ENCODE measurements at places on chromosomes 11 and 22. TPM values are rescaled to one million over a fixed set of nuclear protein-coding genes. Genes with fewer than 3 reads are reported as not detected.

DNA sequence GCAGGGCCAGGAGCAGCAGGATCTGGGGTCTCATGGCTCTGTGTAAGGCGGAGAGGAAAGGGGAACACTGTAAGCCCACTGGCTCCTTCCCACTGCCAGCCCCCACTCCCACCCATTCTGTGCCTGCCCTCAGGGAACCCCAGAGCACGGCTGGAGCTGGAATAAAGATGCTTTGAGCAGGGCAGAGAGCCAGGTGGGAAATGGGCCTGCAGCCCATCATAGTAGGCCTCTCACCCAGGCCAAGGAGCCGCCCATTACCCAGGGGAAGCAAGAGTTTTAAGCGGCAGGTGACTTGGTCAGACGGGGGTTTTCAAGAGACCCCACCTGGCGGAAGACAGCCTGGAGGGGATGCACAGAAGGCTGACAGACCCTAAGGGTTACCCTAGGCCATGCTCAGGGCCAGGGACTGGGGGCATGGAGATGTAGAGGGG is 4.6 kb downstream of the LRRC32 start:
- DNase-seq, result no peak

GRCh38 chr11:67429038-67429668 is 859 bp downstream of the RPS6KB2 start:
- no peak for DNase-seq

The EXPH5 gene
- 8.4 TPM for total RNA-seq

The SUSD2 gene
- total RNA-seq, result 2.1 TPM

- DNase-seq, result no peak
These were observed 1.2 kb upstream of the APOBEC3C start for GRCh38 chr22:39012533-39013511.

DNA sequence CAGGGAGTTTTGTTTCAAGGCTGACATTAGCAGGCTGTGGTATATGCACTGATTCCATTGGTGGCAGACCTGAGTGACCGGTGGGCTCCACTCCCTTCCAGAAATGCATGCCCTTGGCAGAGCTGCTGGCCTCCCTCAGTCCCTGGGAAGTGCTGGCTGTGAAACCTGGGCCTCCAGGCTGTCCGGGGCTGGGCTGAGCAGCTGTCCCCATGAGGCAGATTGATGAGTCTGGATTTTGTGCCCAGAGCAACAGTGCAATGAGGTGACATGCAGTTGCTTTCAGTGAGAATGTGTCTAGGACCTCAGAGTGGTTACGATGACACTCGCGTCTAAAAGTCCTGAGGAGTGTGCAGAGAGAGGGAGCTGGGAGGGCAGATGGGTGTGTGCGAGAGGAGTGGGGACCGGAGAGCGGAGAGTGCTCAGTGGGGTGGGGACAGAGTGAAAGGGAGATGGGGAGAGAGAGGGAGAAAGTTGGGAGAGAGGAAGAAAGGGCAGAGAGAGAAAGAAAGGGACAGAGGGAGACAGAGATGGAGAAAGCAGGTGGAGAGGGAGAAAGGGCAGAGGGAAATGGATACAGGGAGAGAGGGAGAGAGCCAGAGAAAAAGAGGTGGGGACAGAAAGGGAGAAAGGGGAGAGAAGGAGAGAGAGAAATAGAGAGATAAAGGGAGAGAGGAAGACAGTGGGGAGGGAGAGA is 978.3 kb downstream of the BRD1 start:
- DNase-seq, result no peak

GRCh38 chr11:91804042-91804441 is 420.6 kb upstream of the FAT3 start:
- DNase-seq, result peak; percentile 77

DNA sequence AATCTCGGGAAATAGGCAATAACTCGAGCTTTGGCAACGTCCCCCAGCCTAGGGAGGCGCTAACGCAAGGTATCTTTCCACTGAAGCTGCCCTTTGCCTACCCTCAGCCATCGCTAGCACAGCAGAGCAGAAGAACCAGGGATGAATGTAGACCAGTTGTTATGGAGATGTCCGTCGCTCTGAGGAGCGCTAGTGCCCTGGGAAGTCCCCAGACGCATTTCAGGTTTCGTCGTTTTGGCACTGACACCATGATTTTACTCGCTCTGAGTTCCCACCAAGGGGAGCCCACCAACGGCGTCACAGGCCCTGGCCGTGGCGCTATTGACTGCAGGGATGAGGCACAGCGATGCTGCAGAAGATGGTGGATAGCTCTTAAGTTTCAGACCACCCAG is 22.7 kb upstream of the BDNF start:
- peak; percentile 62 for DNase-seq

DNA sequence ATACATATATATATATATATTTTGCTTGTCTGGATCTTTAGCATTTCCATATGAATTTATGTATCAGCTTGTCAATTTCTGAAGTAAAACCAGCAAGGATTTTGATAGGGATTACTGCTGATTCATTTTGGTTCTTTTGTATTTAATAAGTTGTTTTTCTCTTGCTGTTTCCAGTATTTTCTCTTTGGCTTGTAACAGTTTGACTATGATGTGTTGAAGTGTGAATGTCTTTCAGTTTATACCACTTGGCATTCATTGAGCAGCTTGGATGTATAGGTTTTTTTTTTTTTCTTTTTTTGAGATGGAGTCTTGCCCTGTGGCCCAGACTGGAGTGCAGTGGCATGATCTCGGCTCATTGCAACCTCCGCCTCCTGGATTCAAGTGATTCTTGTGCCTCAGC is 12.4 kb downstream of the LDHAL6A start:
- no peak for DNase-seq

The ZBTB44 gene
- 102 TPM for total RNA-seq

The BLID gene
- total RNA-seq, result not detected

DNA sequence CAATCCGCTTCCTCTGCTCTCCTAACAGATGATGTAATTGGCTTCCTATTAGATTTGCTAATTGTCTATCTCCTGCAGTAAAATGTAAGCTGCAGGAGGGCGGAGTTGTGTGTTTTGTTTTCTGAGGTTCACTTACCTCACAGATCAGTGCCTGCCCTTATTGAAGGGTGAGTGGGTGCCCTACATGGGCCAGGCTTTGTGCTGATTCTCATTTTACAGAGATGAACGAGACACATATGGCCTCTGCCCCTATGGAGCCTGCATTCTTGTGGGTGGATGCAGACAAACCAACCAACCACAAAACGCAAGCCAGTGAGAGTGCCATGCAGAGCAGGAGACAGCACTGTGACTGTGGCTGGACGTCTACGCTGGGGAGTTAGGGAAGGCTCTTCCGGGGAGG is 9.9 kb downstream of the TESMIN start:
- no peak for DNase-seq

DNA sequence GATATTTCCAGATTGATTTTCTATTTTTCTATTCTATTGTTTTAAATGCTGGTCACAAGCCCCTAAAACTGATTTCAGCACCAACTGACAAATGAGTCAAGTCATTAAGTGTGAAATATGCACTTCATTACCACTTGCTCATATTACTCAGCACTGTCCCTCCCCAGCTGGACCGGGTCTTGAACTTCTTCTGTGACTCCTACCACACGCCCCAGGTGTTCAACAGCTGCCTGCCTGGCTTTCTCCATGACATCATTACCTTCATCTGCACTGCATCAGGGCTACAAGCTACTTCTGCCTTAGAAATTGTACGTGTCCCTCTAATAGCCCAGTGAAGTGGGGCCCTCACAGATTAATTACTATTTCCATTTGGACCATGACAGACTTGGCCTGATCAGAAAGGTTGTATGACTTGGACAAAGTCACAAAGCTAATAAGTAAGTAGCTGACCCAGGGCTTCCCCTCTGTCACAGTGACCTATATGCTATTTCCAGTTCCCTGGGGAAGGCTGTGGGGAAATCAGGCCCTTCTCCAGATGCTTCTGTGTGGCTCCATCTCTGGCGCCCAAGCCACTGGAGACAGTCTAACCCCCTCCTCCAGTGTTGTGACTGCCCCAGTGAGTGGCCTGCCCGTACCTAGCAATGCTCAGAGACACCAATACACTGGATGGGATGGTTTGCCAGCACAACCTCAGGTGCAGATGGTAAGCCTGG is 18.1 kb downstream of the TBC1D10A start:
- no peak for DNase-seq

The FLRT1 gene
- 0.54 TPM for total RNA-seq

The CCDC116 gene
- total RNA-seq, result not detected

- DNase-seq, result peak; percentile 81
These were observed 7.7 kb downstream of the BLID start for GRCh38 chr11:122108192-122108799.

- no peak for DNase-seq
These were observed 34.7 kb downstream of the CHRDL2 start for GRCh38 chr11:74696500-74696899.

GRCh38 chr11:132604431-132604830 is 927.9 kb downstream of the OPCML start:
- no peak for DNase-seq

- DNase-seq, result no peak
These were observed 62.5 kb downstream of the DGCR2 start for GRCh38 chr22:19059481-19060278.

GRCh38 chr11:92399705-92400104 is 175.1 kb downstream of the FAT3 start:
- DNase-seq, result peak; percentile 49

GRCh38 chr11:117907276-117908108 is 21.7 kb downstream of the TMPRSS13 start:
- DNase-seq, result peak; percentile 85

DNA sequence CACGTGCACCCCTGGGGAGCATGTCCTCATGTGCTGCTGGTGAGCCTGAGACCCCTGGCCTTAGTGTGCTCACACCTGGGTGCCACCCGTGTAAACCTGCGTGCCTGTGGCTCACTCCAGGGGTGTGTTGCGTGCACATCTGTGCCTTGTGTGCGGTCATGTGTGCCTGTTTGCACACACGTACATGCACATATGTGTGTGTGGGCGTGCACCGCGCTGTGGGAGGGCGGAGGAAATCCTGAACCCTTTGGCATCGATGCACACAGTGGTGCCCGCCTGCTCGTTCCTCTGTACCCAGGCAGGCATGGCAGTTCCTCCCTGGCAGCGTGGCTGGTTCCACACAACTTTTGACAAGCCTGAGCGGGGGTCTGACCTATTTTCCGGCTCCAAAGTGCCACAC is 1181.9 kb downstream of the BRD1 start:
- no peak for DNase-seq

DNA sequence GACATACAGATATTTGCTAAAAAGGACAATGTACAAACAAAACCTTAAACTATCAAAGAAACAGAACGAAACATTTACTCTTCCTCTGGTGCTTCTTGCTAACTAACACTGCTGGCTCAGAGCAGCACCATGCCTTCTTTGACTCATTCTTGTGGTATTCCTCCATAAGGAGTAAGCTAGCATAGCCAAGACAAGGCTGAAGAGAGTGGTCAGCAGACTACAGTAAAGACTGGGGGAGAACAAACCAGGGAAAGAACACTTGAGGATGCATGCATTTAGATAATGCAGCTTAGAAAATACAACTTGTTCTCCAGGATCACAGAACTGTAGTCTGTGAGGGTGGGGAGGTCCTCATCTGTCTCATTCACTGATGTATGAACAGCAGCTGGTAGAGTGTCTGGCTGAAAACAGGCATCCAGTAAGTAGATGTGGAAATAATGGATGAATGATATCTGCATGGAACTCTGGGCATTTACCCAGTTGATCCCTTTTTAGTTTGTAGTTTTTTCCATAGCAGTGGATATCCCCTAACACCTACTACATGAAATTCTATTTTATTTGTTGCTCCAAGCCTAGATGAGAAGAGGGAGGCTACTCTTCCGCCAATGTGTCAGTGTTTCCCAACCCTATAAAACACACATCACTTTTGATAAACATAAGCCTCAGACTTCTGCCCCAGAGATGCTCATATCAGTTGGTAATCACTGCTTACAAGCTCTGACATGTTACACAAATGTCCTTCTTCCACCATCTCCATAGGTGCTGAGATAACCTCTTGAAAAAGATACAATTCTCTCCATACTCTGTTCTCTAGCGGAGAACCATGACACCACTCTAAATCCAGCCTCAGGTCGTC is 7.3 kb downstream of the SNX19 start:
- no peak for DNase-seq

GRCh38 chr11:111438168-111438567 is 59.1 kb upstream of the POU2AF1 start:
- no peak for DNase-seq

GRCh38 chr22:31080164-31080847 is 812 bp upstream of the SMTN start:
- DNase-seq, result peak; percentile 16

The GALNT18 gene
- 12.2 TPM for total RNA-seq

DNA sequence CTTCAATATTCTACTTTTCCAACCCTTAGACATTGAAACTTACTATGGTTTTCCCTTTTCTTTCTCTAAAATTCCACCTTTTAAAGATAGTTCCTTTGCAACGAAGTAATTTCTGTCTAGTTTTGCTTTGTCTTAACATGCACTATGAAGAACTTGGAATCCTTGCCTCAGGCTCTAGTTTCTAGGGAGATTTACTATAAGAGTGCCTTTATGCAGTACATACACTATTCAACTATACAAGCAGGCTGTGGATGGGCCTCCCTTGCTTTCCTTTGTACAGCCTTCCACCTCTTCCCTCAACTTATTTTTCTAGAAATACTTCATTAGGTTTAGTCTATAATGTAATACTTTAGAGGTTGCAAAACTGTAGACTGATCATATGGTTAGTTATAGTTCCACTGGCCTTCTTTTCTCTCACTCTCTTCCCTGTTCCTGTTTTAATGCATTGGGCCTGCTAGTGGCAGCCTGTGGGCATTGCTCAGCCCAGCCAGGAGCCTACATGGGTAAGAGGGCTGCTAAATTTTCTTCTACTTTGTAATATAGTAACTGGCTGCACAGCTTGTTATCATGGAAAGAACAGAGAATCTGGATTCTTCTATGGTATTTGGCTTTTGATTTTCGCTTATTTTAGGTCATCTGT is 100.2 kb downstream of the C11orf87 start:
- DNase-seq, result no peak

The OR5AK2 gene
- not detected for total RNA-seq

- peak; percentile 83 for DNase-seq
These were observed 55.2 kb downstream of the PANX1 start for GRCh38 chr11:94183886-94184264.

- no peak for DNase-seq
These were observed 534.9 kb downstream of the SOX6 start for GRCh38 chr11:15821451-15821850.

The RBMXL2 gene
- total RNA-seq, result not detected

The CRYBA4 gene
- total RNA-seq, result not detected

- peak; percentile 92 for DNase-seq
These were observed 26.2 kb downstream of the TCP11L1 start for GRCh38 chr11:33065445-33066178.

The MS4A3 gene
- not detected for total RNA-seq

The CDC42BPG gene
- 11.6 TPM for total RNA-seq

GRCh38 chr11:117511931-117512539 is 184.4 kb downstream of the CEP164 start:
- no peak for DNase-seq

DNA sequence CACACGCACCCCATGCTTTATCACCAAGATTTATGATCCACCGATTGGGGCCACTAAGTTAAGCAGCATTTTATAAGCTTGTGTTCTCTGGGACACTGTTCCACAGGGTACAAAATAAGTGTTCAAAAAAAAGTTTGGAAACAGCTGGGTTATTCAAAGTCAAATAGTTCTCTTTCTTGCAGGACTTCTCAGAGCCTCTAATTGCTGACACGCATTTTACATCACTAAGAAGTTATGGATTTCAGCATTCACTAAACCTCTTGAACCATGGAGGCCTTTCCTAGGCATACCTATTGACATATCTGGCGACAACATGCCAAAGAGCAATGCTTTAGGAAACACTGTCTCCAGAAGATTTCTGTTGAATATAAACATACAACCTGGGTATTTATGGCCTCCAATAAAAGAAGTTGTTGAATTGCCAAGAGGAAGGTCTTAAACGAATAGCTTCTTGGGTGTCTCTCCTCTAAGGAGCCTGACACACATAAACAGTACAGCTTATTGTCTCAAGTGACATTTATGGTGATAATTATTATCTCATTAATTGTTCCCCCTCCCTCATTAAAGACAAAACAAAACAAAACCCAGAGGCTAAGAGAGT is 147.1 kb upstream of the ARHGAP20 start:
- DNase-seq, result no peak

Data from GM23338 (cell line).